Foreskin fibroblast (primary cell): ENCODE measurements at places on chromosomes 7 and 10.

- no peak for DNase-seq
These were observed 476.1 kb upstream of the MGMT start for GRCh38 chr10:128990986-128991385.

DNA sequence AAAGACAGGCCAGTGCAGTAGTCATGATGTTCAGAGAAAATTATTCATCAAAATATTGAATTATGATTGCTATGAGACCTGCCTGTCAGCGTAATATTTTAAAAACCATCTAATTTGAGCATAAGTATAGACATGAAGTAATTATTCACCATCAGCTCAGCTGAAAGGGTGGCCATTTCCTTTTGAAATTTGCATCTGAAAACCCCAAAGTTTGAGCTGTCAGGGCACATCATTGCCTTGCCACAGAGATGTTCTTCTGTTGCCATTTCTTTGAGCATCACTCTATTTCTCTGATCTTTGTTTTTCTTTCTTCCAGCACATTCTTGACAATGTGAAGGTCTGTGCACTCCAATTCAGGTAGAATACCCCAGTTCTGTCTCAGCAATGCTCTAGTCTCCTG lies 147.5 kb upstream of the RHOBTB1 start:
- DNase-seq: no peak

DNA sequence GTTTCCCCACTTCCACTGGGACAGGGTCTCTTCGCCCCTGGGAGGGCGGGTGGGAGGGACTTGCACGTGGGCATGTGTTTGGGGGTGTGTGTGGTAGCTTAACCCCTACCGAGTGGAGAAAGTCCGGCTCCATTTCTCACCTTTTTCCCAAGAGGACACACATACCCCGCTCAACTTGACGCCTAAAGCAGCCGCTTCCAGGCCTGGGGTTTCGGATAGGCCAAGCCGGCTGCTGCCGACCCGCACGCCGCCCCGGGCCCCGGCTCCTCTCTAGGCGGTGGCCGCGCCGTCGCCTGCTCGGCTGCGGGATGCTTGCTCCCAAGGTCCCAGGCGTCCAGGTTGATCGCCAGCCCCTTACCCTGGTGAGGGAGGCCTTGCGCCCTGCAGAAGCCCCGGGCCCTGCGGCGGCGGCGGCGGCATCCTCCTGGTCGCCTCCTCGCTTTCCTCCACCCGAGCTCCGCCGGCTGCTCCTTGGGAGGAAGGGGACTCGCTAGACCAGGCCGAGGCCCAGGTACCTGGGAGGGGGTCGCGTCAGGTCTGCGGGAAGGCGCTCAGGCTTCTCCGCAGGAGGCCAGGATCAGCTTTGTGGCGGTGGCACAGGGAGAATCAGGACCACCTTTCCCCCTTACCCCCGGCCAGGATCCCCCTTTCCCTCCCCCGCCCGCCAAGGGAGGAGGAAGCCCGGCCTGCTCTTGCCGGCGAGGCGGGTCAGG lies 3.2 kb upstream of the GATA3 start:
- DNase-seq: no peak

DNA sequence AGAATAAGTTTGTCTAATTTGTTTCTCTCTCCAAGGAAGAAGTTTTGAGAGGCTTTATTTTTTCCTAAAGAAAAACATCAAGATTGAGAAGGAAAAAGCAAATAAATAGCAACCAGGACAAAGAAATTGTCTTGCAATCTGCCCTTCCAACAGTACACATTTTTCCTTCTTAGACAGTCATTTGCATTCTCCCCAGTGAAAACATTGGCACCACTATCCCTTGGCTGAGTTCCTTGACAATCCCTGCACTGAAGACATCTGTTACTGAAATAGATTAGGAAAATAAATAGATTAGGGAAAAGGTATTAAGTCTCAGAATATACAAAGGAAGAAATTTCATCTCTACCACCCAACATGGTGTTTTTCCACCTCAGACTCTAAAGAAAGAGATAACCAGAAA lies 12.2 kb upstream of the TMEM243 start:
- peak; percentile 47 for DNase-seq

DNA sequence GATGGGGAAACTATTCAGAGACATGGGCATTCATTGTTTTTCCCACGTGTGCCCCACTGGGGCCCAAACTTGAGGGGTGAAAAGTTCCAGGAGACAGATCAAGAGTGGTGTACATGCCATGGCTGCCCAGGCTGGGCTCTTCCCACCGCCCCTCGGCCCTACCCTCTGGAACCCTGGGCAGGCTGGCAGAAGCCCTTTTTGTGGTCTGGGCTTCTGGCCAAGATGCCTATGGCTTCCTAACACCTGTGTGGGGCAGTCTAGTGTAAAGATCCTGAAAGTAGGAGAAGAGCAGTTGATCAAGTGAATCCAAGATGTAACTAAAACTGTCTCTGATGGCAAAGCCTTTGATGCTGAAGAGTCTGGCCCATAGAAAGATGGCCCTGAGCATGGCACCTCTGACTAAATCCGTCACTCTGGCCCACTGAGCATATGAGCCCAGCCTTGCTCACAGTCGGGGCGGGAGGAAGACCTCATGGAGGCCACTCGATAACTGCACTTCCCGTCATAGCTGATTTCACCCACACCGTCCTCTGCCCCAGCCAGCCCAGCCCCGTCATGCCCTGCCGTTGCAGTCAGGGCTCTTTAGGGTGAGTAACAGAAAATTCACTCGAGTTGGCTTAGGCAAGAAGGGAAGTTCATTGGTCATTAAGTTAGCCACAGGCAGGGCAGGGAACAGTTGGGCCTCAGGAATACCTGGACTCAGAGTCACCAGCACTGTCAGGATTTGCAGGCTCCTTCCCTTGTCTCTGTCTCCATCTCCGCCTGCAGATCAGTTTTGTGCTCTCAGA lies 37.9 kb upstream of the MTPAP start:
- no peak for DNase-seq

DNA sequence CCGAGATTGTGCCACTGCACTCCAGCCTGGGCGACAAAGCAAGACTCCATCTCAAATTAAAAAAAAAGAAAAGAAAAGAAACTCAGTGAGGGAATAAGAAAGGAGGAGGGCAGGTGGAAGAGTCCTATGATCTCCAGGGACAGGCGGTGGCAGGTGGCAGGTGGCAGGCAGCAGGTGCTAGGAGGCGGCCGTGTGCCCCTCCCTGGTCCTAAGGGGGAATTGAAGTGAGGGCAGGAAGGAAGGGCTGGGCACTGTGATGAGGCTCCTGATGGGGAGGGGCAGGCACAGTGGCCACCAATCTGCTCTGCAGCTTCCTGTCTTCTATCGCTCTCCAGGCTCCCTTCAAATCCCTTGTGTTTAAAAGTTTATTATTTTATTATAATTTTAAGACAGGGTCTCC lies 41.2 kb upstream of the UBE3C start:
- DNase-seq: no peak

- no peak for DNase-seq
These were observed 33.7 kb downstream of the MGMT start for GRCh38 chr10:129500617-129501339.

GRCh38 chr10:27525819-27526218 lies 21.7 kb downstream of the RAB18 start:
- peak; percentile 77 for DNase-seq

GRCh38 chr10:88507404-88507803 lies 75.7 kb downstream of the RNLS start:
- no peak for DNase-seq

GRCh38 chr10:25974897-25975459 lies 40.9 kb downstream of the MYO3A start:
- no peak for DNase-seq

- DNase-seq: peak; percentile 89
These were observed 11.6 kb upstream of the SVIL start for GRCh38 chr10:29646238-29646902.

DNA sequence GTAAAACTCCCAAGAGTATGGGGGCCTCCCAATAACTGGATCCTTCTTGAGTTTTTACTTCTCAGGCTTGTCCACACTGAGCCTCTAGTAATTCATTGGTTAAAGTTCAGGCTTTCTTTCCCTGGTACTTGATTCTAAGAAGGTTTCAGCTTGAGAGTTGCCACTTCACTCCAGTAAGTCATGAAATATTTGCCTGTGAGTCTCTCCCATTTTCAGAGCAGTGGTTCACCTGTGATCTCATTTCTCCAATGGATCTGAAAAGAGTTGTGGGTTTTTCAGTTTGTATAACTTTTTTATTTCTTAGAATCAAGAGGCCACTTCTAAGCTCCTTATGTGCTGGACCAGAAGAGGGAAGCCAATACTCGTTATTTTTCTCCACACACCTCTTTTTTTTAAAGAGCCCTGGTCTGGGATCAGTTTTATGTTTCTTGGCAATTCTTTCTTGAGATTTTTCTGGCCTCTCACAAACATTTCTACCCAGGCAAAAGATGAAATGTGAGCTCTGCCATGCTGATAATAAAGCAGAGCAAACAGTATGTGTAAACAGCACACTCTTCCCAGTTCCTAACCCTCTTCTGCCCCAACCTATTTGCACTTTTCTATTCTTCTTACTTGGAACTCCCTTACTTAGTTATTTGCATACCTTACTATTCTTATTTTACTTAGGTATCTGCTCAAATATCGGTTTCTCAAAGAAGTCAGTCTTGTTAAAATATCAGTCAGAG lies 983.4 kb downstream of the CCSER2 start:
- DNase-seq: no peak

DNA sequence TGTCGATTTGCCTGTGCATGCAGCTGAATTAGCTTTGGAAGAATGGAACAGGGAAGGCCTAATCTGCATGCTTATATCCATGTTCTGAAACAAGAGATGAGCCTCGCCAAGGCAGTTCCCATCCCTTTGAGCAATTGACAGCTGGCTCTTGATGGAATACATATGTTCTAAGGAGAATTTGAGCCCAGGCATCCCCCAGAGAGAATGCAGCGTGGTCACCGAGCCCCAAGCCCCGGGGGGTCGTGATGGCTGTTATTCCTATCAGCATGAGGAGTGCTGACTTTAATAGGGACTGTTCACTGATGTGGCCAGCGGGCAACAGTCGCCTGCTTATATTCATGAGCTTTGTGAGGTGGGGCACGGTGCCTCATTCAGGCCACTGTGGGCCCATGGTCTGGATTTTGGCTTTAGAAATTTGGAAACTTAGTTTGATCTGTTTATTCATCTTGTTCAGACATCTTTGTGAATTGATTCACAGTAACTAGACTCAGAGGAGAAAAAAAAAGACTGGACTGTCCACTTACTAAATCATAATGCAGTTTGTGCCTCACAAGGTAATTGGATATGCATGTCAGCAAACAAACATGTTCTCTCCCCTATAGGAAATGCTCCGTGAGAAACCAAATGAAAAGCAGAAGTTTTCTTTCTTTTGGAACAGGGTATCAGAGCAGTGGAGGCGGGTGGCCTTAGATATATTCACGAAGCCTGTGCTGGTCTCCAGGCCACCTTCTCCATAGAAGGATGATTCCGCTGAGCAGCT lies 204.9 kb downstream of the CCDC3 start:
- DNase-seq: no peak

DNA sequence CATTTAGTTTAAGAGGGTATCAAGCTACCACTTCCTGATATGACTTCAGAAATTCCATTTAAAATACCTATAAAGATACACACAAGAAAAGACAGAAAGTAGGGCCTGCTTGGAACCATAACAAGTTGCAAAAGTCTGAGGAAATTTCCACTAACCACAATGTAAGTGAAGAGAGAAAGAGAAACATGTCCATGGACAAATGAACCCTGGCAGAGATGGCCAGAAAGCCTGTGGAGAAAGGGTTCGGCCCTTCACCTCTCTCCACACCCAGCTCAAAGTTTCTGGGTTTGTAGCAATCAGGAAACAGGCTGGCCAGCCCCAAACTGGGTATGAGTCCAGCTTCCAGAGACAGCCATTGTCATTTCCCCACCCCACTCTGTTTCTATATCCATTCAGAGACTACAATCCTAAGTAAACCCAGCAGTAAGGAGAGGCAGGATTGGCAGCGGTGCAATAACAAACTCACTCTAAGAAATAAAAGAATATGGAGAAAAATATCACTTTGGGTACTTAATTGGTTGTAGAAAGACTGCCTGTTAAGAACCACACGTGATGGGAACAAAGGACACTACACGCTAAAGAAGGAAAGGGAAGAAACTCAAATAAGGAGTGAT lies 71.1 kb downstream of the STK17A start:
- no peak for DNase-seq

GRCh38 chr7:2776401-2776800 lies 67.7 kb downstream of the GNA12 start:
- no peak for DNase-seq

DNA sequence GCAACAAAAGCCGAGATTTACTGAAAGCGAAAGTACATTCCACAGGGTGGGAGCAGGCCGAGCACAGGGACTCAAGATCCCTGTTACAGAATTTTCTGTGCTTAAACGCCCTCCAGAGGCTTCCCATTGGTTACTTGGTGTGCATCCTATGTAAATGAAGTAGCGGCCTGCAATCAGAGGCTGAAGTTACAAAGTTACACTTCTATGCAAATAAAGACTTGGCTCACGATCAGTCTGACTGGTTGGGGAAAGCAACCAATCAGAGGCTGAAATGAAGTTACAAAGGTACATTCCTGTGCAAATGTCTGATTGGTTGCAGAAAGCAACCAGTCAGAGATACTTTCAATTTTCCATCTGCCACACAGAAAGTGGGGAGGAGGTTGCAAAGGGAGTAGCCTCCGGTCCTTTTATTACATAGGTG lies 4.1 kb downstream of the ACBD7 start:
- peak; percentile 85 for DNase-seq

GRCh38 chr10:43284341-43284910 lies 17.6 kb upstream of the RASGEF1A start:
- no peak for DNase-seq

GRCh38 chr7:71171476-71171875 lies 39.5 kb downstream of the GALNT17 start:
- no peak for DNase-seq

DNA sequence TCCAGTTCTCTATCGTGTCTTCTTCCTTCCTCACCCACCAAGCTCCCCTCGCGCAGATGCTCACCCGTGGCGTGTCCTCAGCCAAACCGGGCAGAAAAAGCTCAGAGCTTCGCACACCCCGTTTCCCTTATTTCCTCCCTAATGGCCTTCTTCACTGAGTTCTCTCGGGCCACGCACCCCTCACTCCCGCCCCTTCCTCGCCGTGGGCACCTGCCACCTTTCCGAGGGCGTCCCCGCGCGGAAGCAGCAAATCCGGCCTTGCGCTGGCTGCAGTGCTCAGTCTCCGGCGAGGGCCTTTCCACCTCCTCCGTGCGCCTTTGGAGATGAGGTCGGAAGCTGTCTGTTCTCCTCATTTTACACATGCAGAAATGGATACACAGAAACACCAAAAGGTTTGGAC lies 12.4 kb upstream of the CALML3 start:
- DNase-seq: no peak

DNA sequence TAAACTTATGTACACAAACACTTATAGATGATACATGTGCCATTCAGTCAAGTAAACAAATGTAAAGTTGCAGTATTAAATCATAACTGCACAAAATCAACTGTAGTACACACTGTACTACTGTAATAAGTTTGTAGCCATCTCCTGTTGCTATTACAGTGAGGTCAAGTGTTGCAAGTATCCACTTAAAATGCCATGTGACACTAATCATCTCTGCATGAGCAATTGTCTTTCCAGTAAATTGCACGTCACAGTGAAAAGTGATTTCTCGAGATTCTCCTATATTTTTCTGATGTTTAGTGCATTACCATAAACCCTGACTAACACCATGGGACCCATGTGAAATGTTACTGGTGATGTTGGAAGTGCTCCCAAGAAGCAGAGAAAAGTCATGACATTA lies 293.3 kb upstream of the SP4 start:
- DNase-seq: no peak

- peak; percentile 91 for DNase-seq
These were observed 80.7 kb upstream of the SEC61G start for GRCh38 chr7:54839575-54840213.

- no peak for DNase-seq
These were observed 28.0 kb downstream of the YKT6 start for GRCh38 chr7:44228571-44229350.
